ENCODE measurements at places on chromosomes 11 and 22.

GRCh38 chr22:28560046-28560742, 119.4 kb downstream of the TTC28 start:
- no peak for DNase-seq

- DNase-seq, result no peak
Observed at GRCh38 chr11:17719938-17720795, 796 bp downstream of the MYOD1 start.

GRCh38 chr22:27748751-27749191, 52.8 kb downstream of the MN1 start:
- no peak for DNase-seq

GRCh38 chr11:898143-898511, 12.5 kb downstream of the CHID1 start:
- no peak for DNase-seq

GRCh38 chr11:65225279-65226102, 36.3 kb upstream of the POLA2 start:
- DNase-seq, result peak; percentile 48

DNA sequence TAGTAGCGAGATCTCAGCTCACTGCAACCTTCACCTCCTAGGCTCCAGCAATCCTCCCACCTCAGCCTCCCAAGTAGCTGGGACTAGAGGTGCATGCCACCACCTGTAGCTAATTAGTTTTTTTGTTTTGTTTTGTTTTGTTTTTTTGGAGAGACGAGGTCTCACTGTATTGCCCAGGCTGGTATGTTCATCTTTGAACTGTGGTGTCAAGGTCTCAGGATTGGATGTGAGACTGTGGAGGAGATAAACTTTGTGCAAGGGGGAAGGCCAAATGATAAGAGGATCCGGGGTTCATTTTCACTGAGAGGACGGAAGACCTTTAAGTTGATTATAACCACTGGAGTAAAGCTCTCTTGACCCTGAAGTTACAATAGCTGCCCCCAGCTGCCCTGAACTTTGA, 8.9 kb downstream of the SEC14L2 start:
- DNase-seq, result no peak

DNA sequence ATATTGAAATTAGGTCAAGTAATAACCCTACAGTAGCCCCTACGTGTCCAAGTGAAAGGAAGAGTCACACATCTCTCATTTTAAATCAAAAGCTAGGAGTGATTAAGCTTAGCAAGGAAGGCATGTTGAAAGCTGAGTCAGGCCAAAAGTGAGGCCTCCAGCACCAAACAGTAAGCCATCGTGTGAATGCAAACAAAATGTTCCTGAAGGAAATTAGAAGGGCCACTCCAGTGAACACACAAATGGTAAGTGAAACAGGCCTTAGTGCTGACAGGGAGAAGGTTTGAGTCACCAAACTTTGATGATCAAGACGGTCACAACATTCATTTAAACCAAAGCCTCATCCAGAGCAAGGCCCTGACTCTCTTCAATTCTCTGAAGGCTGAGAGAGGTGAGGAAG, 127.2 kb downstream of the SHANK2 start:
- no peak for DNase-seq

GRCh38 chr11:21492931-21493330, 700.0 kb upstream of the ANO5 start:
- DNase-seq, result no peak

GRCh38 chr22:24302591-24302990, 32.0 kb downstream of the SPECC1L start:
- no peak for DNase-seq

- no peak for DNase-seq
Observed at GRCh38 chr11:74141241-74141695, 29.5 kb downstream of the C2CD3 start.

- DNase-seq, result no peak
Observed at GRCh38 chr11:65816696-65817095, 17.1 kb upstream of the SNX32 start.

- no peak for DNase-seq
Observed at GRCh38 chr11:35166369-35167360, 27.7 kb downstream of the CD44 start.

DNA sequence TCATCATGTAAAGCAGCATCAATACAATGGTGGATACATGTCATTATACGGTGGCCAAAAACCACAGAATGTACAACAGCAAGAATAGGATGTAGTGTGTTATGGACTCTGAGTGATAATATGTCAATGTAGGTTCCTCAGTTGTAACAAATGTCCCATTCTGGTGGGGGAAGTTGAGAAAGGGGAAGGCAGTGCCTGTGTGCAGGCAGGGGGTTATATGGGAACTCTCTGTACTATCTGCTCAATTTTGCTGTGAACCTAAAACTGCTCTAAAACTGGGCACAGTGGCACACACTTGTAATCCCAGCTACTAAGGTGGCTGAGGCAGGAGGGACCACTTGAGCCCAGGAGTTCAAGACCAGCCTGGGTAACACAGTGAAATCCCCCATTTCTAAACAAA, 5.9 kb downstream of the CHKA start:
- DNase-seq, result no peak

DNA sequence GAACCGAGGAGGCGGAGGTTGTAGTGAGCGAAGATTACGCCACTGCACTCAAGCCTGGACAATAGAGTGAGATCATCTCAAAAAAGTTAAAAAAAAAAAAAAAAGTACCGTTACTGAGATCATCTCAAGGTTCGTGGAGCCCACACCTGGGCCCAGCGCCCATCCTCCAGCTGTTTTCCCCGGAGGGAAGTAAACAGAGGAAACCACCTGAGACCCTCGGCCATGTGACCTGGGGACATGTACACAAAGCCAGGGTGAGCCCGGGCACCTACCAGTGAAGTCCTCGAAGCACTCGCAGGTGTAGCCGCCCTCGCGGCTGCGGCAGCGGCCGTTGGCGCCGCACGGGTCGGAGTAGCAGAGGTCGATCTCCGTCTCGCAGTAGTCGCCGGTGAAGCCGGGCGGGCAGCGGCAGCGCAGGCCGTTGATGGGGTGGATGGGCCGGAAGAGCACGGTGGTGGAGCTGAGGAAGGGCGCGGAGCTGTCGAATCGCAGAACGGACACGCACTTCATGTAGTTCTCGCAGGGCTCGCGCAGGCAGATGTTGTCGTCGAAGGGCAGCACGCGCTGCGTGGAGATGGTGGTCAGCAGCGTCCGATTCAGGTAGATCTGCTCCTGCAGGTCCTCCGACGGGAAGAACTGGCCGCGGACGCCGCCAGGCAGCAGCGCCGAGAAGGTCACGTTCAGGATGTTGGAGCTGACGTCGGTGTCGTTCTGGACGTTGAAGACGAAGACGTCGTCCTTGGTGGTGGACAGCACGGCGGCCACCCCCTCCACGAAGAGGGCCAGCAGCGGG, 73.8 kb downstream of the CELSR1 start:
- no peak for DNase-seq

DNA sequence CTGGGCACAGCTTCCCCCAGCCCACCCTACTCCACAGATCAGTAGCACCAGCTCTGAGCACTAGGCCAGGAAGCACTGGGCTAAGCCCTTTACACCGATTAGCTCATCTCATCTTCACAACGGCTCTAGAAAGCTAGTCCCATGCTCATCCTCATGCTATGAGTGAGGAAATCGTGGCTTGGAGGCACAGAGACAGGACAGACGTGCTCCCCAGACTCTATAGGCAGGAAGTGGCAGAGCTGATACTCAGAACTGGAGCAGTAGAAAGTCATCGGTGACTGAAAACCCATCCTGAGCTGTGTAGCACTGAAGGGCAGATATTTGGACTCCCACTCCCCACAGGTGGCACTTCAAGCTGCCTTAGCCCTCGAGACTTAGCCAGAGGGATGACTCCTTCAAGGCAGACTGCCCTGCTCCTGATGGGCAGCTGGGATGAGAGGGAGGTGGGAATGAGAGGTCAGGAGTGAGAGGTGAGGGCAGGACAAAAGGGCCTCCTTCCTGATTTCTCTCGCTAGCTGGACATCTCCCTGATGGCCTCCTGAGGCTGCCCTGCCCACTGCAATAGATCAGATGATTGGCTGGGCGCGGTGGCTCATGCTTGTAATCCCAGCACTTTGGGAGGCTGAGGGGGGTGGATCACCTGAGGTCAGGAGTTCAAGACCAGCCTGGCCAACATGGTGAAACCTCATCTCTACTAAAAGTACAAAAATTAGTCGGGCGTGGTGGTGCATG, 9.7 kb downstream of the CD5 start:
- DNase-seq, result no peak

DNA sequence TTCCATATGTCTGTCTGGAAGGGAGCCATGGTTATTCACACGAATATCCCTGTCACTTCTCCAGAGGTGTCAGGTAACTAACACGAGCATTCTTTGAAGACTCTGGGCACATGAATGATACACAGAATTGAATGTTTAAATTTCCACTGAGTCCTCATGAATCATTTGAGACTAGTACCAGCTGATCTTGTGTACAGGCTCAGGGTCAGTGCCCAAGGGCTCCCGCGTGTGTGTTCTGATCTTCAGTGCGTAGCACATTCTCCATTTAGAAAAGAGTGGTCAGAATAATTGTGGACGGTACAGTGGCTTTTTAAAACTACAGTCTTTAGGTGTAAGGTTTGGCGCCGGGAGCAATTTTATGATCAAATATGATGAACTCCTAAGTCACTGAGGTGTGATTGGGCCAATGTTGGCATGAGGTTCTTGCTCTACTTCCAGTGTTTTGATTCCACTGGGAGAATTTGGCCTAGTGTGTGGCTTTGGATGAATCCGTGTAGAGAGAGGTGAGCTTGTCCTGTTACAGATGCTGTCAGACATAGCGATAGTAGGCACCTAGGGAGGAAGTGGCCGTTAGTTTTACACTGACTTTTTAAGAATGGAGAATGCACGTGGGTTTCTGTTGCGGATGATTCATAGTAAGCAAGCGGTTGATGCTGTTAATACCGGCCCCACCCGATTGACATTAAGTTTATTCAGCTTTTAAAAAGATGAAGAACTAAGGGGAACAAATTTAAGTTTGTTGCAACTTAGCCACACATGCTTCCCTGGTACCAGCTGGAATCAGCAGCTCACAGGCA, 22.2 kb downstream of the NUP50 start:
- DNase-seq, result no peak

GRCh38 chr22:32097881-32098499, 54.9 kb downstream of the SLC5A1 start:
- no peak for DNase-seq

- no peak for DNase-seq
Observed at GRCh38 chr11:14148653-14149273, 186.2 kb downstream of the SPON1 start.

DNA sequence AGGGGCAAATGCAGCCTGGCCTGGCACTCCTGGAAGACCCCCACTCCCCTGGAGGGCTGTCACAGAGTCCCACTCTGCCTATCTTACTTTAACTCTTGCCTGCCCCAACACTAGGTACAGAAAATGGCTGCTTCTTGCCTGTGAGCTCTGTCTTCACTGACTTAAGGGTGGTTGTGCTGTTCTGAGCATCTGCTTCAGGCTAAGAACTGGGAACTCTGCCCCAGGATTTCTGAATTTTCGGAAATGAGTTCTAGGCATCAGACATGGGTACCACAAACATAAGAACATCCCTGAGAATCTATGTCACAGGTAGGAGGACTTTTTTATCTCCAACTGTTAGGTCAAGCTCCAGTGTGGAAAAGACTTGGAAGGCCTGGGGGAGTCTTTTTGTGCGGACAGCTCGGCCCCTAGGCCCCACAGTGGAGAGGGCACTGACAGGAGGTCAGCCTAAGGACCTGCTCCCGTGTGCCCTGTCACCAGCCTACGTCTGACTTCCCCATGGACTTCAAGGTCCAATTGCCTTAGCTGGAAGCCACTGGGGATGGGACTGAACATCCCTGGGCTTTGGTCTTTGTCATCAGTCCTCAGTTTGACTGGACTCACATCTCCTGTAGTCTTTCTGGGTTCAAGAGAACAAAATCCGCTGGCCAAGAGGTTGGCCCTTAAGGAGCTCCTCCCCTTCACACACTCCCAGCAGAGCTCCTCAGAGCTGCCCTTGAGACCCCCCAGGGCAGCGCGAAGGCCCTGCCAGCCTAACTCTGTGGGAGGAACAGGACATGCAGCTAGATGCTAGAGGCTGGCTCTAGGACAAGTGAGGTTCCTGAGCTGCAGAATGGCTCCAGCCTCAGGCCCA, 31.9 kb downstream of the PPP2R1B start:
- no peak for DNase-seq

DNA sequence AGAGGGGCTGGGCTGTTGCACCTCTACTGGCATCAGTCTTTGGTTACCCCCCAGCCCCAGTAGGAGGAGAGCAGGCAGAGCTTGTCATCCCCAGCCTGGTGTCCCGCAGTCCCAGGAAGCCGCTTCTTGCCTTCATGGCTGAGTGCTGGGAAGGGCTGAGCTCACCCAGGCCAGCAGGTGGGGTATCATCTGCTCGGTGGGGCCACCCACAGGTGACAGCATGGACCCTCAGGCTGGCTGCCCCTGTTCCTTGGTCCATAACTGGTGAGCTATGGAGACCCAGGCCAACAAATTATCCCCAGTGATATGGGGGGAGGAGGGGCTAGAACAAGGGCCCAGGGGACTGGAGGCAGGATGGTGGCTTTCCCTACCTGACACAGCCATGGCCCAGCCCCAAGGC, 6.5 kb upstream of the RHOD start:
- no peak for DNase-seq

DNA sequence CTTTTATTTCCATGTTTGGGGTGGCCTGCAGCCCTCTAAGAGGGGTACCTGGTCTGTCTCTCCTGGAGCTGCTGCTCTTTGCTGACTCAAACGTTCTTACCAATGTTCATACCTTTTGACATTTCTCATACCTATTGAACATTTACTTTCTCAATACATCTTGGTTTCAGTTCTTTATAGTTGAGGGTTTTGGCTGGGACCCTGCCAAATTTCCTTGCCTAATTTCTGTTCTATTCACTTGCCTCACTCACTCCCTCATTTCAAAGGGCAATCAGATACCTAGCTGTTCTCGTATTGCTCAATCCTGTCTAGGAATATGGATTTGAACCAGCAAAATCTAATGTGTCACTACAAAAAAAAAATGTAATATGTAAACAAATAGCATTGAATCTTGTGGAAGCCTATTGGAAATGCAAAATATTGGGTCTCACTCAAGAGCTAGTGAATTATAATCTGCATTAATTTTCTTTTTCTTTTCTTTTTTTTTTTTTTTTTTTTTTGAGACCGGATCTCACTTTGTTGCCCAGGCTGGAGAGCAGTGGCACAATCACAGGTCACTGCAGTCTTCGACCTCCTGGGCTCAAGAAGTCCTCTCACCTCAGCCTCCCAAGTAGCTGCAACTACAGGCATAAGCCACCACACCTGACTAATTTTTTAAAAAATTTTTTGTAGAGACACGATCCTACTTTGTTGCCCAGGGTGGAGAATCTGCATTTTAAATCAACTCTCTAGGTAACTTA, 7.5 kb downstream of the OR6M1 start:
- no peak for DNase-seq

- no peak for DNase-seq
Observed at GRCh38 chr11:93907901-93908300, 57.5 kb upstream of the VSTM5 start.

GRCh38 chr11:119041821-119042514, 11.3 kb upstream of the SLC37A4 start:
- no peak for DNase-seq

DNA sequence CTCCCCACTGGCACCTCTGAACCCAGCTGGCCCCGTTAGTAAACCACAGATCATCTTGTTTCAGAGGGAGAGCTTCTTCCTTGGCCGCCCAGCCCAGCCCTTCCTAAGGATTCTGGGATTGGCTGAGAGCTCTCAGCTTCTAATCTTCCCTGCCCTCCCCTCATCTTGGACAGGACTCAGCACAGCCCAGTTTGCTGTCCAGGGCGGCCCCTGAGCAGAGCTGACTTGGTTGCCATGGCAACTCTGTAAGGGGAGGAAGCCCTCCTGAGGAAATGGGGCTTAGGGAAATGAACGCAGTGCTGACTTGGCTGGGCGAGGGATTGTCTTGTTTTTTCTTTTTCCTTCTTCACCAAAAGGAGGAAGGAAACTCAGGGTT, 4.6 kb downstream of the APOL4 start:
- DNase-seq, result no peak

GRCh38 chr11:100240025-100240539, 447.0 kb upstream of the ARHGAP42 start:
- no peak for DNase-seq
